Lung microvascular endothelial cell (primary cell): ENCODE measurements at places on chromosomes 16 and 17. TPM values are rescaled to one million over a fixed set of nuclear protein-coding genes. Genes with fewer than 3 reads are reported as not detected.

GRCh38 chr17:6603744-6604325, 36.7 kb downstream of the KIAA0753 start:
- DNase-seq = no peak

GRCh38 chr17:29060475-29060874, 17.5 kb downstream of the PIPOX start:
- no peak for DNase-seq

- DNase-seq = no peak
Measured at GRCh38 chr17:19363460-19364035, 1.0 kb upstream of the B9D1 start.

GRCh38 chr16:55145771-55146603, 178.0 kb upstream of the IRX6 start:
- no peak for DNase-seq

- DNase-seq = no peak
Measured at GRCh38 chr17:57971572-57971971, 16.4 kb upstream of the CUEDC1 start.

- DNase-seq = no peak
Measured at GRCh38 chr17:42507671-42508070, 28.4 kb upstream of the NAGLU start.

DNA sequence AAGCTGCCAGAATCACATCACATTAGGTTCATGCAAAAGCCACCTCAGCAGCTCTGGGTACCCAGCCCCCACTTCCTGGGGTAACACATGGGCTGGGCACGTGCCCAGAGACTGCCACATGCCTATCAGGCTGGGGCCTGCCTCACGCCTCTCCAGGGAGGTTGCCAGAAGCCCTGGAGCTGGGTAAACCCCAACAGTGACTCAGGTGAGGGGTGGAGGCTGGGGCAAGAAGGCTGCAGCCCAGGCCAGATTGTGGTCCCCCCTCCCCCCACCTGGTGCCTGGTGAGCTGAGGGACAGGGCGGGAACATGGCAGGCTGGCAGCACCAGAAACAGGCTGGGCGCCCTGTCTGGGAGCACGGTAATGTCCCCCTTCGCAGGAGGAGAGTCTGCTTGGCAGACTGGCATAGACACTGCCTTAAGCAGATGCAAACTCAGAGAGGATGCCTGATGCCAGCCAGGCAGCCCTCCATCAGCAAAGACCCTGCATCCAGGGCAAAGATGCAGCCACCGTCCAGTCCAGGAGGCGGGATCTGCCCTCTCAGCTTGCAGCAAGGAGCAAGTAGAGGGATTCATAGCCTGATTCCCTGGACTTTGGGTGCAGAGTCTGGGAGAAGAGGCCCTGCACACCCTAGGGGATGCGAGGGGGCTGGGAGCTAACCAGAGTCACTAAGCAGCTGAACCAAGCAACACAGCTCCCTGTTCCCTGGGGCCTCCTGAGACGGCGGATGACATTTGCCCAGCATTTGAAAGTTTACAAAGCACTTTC, 28.8 kb downstream of the NGFR start:
- DNase-seq = no peak

DNA sequence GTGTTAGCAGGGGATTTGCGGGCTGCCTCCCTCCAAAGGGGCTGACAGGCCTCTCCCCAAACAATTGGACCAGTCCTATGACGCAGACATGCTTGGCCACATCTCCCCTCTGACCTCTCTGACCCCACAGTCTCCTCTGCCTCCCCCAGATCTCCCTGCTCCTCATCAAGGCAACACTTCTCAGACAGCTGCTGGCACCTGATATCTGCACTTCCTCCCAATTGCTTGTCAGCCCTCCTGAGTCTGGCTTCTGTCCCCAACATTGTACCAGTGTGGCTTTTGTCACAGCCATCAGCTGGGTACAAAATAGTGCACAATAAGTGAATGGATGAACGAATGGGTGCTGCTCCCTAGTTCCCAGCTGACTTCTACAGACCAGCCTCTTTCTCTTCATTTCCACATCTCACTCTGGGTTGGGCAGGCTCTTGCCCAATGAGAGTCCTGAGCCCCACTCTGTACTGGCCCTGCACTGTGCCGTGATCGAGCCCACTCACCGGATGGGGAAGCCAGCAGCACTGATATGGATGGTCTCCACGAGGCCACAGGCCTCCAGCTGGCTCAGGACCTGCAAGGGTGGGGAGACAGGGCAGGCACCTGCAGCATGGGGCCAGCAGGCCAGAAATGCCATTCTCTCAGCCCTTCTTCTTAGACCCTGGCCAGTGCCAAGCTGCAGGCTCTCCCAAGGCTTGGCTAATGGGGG, 17.1 kb downstream of the ZNHIT3 start:
- no peak for DNase-seq

GRCh38 chr16:12255919-12256665, 279.6 kb downstream of the SNX29 start:
- no peak for DNase-seq

DNA sequence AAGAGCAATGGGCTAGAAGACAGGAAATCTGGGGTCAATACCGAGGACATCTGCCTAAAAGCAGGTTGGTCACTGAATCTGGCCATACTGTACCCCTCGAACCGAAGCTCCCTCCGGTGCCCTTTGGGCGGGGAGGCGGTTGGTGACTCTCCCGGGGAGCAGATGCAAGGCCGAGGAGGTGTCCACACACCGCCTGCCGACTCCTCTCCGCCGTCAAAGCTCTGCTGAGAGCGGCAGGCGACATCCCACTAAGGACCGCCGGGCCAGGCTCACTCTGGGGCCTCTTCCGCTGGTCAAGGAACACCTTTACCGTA, 458 bp downstream of the ZNF200 start:
- no peak for DNase-seq

GRCh38 chr16:65828296-65828695, 538.2 kb upstream of the CDH5 start:
- DNase-seq = no peak

- no peak for DNase-seq
Measured at GRCh38 chr17:66614469-66614868, 220.4 kb upstream of the CACNG5 start.

DNA sequence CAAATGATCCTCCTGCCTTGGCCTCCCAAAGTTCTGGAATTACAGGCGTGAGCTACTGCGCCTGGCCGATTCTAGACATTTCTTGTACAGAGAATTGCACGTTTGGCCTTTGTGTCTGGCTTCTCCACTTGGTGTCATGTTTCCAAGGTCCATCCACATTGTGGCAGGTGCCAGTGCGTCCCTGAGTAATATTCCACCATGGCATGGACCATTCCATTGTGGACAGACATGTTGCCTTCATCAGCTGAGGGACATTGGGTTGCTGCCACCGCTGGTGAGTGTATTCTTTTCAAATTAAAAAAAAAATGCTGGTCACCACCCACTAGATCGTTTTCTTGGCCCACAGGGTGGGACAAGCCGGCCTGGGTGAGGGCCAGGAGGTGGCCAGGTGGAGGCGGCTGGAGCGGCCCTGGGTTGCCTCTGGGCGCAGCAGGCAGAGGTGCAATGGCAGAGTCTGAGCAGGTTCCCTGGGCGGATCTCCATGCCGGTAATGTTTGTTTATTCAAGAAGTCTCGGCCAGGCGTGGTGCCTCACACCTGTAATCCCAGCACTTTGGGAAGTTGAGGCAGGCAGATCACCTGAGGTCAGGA, 274.1 kb downstream of the SEC14L1 start:
- no peak for DNase-seq

DNA sequence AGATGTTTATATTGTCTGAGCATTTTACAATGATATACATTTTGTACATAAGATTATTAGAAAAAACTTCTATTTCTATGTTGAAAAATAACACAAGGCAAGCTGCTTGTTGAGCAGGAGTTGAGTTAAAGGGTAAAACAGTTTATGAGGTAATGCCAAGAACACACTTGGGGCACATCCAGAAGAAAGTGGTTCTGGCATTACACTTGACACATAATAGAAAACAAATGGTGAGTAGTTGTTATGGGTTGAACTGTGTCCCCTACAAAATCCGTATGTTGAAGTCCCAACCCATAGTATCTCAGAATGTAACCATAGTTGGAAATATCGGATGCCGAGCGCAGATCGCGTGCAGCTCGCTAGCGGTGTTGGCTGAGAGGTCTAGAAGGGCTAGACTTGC, 354.3 kb upstream of the GOT2 start:
- DNase-seq = no peak

DNA sequence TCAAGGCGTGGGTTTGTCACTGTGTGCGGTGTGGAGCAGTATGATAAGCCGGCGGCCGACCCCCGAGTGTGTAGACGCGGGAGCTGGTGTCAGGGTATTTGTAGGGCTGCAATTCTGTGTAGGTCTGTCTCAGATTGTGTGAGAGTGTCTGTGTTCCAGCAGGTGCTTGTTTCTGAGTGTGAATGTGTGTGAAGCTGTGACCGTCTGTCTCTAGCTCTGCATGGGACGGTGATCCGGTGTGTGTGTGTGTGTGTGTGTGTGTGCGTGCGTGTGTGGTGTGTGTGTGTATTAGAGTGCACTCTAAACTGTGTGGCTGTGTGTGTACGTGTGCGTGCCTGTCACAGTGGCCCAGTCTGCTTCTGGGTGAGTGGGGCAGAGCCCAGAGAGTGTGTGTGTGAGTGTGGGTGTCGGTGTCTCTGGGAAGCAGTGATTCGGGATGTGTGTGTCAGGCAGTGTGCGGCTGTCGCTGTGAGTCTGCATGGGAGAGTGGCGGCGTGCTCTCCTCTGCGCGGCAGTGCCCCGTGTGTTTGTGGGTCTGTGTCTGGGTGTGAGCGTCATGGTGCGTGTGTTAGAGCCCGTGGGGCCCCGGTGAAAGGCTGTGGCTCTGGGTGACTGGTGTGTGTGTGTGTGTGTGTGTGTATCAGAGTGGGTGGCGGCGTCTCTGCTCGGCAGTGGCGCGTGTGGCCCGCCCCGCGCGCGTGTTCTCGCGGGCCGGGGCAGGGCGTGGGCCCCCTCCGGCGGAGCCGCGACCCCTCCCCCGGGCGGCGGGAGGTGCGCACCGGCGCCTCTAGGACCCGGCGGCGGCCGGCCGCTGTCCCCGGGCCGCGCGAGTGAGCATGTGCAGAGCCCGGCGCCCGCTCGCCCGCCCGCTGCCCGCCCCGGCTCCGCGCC, at the start of gene WSCD1:
Gene WSCD1, plus strand, starts transcription at position 841 of the 891 bp plus-strand sequence. CDS start 10,280 bp downstream, outside the sequence.
- DNase-seq = peak; percentile 34

DNA sequence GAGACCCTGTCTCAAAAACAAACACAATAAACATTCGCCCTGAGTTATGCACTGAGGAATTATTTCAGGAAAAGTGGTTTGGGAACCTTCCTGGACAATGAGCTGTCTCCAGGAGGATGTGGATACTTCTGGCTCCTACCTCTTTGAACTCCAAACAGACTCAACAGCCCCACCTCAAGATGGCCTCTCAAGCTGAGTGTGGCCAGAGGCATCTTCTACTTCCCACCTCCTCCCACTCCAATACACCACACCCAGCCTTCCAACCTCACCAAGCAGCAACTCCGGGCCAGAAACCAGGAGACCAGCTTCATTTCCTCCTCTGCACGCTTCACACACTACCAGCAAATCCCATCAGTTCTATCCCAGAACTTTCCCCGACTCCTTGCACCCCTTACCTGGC, 11.6 kb downstream of the HBQ1 start:
- no peak for DNase-seq

GRCh38 chr17:55988861-55989260, 164.4 kb upstream of the ANKFN1 start:
- DNase-seq = no peak

DNA sequence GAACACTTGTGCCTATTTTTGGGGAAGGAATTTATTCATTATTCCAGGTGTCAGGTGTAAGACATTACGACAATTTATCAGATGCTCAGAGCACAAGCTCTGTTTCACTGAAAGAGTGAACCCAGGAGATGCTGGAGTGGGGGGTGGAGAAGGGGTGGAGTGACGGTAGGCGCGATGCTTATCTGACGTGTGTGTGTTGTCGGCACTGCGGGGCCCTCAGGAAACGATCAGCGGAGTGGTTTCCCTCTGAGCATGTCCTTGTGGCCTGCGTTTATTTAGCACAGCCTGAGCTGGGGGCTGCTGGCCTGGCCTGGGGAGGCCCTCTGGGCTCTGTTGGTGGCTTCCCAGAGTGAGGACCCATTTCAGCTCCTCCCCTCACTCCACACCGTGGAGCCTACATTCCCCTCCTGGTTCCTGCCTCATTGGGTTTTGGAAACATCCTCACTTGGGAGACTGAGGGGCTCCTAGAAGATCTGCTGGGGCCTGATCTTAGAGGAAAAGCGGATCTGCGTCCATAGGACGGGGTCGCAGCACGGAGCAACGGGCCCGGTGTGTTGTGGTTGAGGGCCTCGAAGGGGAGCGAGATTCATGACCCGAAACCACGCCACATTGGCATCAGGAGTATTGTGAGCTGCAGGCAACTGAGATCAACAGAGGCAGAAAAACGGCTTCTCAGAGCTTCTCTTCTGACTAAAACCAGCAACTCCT, 19.0 kb upstream of the GNG13 start:
- no peak for DNase-seq

GRCh38 chr16:66843191-66843590, 1.0 kb upstream of the CA7 start:
- DNase-seq = no peak

GRCh38 chr17:62653826-62654761, 26.6 kb downstream of the MRC2 start:
- DNase-seq = peak; percentile 14

The ST6GALNAC2 gene
- not detected in 2 replicates for total RNA-seq

The NPIPB9 gene
- 0.44 and 1.4 TPM in 2 replicates for total RNA-seq

The ORAI3 gene
- total RNA-seq = 22.9 and 24.8 TPM in 2 replicates

- no peak for DNase-seq
Measured at GRCh38 chr16:88334778-88335720, 47.7 kb upstream of the ZNF469 start.

DNA sequence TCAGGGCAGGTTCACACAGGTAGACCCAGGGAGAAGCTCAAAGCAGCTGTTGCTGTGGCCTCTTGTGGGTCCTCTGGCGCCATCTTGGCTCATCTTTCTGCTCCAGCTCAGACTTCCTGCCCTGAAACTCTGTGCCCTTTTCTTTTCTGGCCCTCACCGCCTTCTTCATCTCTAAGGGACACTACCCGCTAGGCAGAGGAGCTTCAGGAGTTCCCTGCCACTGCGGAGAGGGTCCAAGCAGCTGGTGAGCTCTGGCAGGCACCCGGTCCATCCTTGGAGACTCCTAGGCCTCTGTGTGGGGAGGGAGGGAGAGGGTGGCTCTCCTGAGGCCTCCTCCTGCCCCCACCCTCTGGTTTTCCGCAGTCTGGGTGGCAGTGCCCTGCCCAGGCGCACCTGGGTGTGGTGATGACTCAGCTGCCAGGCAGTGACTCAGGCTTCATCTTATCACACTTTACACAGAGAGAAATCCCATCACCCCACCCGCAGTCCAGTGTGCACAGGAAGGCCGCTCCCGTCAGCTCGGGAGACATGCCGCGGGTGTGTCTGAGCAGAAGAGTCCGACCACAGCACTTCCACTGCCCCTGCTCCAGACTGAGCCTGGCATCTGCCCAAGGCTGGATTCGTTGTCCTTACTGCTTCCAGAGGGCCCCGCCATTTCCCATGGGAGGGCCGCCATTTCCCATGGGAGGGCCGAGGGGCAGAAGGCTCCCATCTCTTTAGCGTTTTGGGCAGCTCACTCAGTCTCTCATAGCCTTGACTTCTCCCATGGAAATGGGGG, 7.3 kb downstream of the NT5C start:
- peak; percentile 84 for DNase-seq

The IGFBP4 gene
- total RNA-seq = 163 and 193 TPM in 2 replicates

GRCh38 chr16:86578611-86579267, 390 bp downstream of the FOXL1 start:
- no peak for DNase-seq
